NCI-H1436 (cell line): ENCODE measurements at places on chromosomes 7 and 10.

GRCh38 chr10:79140085-79140793, 71.5 kb downstream of the ZMIZ1 start:
- no peak for DNase-seq

GRCh38 chr7:106094780-106095179, 17.3 kb downstream of the SYPL1 start:
- DNase-seq: no peak

- DNase-seq: no peak
Measured at GRCh38 chr10:51377932-51378599, 303.8 kb downstream of the PRKG1 start.

- DNase-seq: no peak
Measured at GRCh38 chr7:2577914-2578680, 19.3 kb downstream of the IQCE start.

DNA sequence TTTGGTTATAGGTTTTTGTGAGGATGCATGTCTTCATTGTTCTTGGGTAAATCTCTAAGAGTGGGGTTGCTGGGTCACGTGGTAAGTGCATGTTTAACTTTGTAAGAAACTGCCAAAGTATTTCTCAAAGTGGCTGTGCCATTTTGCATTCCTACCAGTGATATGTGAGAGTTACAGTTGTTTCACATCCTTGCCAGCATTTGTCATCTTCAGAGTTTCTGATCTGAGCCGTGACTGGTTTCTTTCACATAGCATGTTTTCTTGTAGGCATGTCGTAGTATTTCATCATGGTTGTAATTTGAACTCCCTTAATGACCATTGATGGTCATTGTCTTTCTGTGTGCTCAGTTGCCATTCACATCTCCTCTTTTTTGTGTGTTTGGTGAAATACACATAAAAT, 286.0 kb downstream of the RNLS start:
- DNase-seq: no peak

DNA sequence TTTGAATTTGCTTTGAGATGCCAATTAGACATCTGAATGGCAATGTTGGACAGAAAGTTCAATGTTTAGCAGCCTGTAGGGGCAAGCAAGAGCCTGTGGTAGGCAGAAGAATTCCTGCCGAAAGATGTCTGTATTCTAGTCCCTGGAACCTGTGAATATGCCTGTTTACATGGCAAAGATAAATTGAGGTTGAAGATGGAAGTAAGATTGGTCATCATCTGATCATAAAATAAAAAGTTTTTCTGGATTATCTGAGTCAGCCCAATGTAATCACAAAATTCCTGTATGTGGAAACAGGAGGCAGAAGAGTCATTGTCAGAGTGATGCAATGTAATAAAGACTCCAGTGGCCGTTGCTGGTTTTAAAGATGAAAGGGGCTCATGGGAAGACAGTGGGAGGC, 430.5 kb downstream of the MDFIC start:
- DNase-seq: no peak
